Purkinje cell (primary cell): ENCODE measurements at places on chromosomes 6 and 20. TPM values are rescaled to one million over a fixed set of nuclear protein-coding genes. Genes with fewer than 3 reads are reported as not detected.

OR2H1 gene
- 0.49 TPM in 1 of 2 replicates, not detected in the other for polyA plus RNA-seq

TAAR2 gene
- polyA plus RNA-seq = not detected in 2 replicates

HDGFL1 gene
- polyA plus RNA-seq = not detected in 2 replicates

RIPPLY2 gene
- polyA plus RNA-seq = 45.2 and 54.9 TPM in 2 replicates

NKX2-4 gene
- polyA plus RNA-seq = not detected in 2 replicates
